ENCODE measurements at places on chromosomes 7 and 10.

- H3K4me3 ChIP-seq: no peak overlapping the region
- no peaks in the 10 kb centered on the region for H3K4me1 ChIP-seq
- no peaks in the 10 kb centered on the region for H3K36me3 ChIP-seq
- H3K27ac ChIP-seq: no peak overlapping the region
- DNase-seq: no peak
These were observed 175.4 kb downstream of the LSM5 start for GRCh38 chr7:32314761-32315160.

DNA sequence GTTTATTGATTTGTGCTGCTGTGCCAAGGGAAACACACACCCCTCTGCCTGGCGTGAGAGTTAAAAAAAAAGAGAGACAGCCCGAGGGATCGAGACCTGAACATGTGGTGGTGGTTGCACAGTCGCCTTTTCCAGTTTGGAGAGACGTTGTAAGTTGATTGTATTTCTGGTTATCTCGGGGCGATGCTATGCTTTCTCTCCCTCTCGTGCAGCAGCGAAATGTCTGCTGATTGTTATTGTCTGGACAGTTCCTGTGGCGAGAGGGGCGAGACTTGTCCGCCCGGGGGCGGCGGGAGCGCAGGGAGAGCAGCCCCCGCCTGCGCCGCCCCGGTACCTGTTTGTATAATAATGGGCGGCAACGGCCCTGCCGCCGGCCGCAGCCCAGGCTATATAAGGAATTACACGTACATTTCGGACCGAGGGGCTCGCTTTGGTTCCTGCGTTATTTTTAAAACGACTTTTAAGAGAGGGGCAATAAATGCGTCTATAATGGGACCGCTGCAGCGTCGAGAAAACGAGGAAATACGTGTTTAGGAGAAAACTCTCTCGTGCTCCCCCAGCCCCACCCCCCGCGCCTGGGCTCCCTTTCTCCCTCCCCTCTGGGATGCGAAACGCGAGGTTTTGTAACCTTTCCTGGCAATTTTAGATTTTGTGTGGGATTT, 1.7 kb downstream of the ZEB1 start:
- peak overlapping the region; percentile 21 for H3K27ac ChIP-seq
- H3K4me1 ChIP-seq: peaks cover 8% of the 10 kb centered on the region

DNA sequence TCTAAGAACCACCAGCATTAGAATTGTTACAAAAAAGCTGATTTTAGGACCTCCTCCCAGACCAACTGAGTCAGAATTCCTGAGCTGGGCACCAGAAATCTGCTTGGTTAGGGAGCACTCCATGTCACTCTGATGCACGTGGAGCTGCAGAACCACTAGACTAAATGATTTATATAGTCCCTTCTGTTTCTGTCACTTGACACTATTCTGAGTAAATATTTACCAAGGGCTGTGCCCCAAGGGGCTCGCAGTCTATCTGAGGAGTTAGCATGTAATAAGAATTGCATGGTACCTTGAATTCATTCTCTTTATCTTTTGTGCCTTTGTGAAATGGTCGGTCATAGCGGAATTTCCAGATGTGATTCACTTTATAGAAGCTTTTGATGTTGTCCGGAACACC, 196.0 kb upstream of the IMMP2L start:
- no peak for DNase-seq
- no peak overlapping the region for H3K4me3 ChIP-seq
- peaks cover 8% of the 10 kb centered on the region for H3K4me1 ChIP-seq

DNA sequence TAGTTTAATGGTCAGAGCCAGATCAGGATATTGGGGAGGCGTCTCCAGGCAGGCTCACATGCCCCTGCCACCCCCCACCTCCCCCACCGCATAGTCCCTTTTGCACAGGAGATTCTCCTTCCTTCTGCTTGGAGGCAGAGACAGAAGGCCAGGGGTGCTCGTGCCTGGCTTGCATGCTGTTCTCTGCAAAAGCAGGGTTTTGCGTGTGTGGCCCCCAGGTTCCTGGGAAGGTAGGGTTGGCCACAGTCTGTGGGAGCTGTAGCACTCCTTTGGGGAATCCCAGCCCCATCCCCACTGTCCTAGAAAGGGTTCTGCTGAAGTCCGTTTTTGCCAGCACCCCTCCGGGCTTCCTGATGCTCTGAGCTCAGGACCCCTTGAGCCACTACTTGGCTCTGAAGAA, 1.9 kb upstream of the TCERG1L start:
- H3K4me3 ChIP-seq: no peak overlapping the region
- peaks cover 10% of the 10 kb centered on the region for H3K27me3 ChIP-seq
- no peaks in the 10 kb centered on the region for H3K36me3 ChIP-seq
- DNase-seq: no peak

- no peaks in the 10 kb centered on the region for H3K27me3 ChIP-seq
- H3K36me3 ChIP-seq: no peaks in the 10 kb centered on the region
- no peak overlapping the region for H3K27ac ChIP-seq
These were observed 248.9 kb downstream of the COBL start for GRCh38 chr7:51067757-51068156.

DNA sequence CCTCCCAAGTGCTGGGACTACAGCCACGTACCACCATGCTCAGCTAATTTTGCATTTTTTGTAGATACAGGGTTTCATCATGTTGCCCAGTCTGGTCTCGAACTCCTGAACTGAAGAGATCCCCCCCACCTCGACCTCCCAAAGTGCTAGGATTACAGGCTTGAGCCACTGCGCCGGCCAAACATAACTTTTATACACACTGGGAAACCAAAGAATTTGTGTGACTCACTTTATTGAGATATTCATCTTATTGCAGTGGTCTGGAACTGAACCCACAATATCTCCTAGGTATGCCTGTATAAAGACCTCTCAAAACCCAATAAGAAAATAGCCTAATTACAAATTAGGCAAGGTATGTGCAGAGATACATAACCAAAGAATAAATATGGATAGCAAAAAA, 182.6 kb upstream of the FEZF1 start:
- H3K27me3 ChIP-seq: no peaks in the 10 kb centered on the region
- H3K36me3 ChIP-seq: no peaks in the 10 kb centered on the region
- no peak for DNase-seq
- no peak overlapping the region for H3K27ac ChIP-seq
- H3K4me3 ChIP-seq: no peak overlapping the region

DNA sequence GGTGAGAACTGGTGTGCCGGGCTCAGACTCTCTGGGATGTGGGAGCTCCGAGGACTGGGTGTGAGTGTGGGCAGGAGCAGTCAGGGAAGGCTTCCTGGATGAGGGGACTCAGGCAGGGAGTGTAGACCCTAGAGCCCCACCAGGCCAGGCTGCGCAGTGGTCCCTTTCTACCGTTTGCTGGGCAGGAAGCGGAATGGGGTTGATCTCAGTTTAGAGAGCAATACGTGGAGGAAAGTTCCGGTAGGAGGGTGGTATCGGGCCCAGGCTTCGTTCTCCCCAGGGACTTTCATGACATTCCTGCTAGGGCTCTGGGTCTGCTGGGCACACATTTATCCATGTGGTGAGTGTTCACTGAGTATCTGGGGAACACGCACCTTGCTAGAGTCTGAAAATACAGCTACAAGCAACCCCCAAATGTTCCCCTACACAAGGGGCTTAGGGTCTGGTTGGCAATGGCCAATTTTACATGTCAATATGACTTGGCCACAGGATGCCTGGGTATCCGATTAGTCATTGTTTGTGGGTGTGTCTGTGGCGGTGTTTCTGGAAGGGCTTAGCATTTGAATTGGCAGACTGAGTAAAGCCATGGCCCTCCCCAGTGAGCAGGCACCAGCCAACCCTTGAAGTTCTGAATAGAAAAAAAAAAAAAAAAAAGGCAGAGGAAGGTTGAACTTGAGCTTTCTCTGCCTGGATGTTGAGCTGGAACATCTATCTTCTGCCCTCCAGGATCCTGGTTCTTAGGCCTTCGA, 20.8 kb downstream of the GHRHR start:
- no peak overlapping the region for H3K27ac ChIP-seq
- no peak overlapping the region for H3K4me3 ChIP-seq
- H3K36me3 ChIP-seq: no peaks in the 10 kb centered on the region
- H3K27me3 ChIP-seq: peaks cover 24% of the 10 kb centered on the region
- H3K4me1 ChIP-seq: peaks cover 26% of the 10 kb centered on the region

DNA sequence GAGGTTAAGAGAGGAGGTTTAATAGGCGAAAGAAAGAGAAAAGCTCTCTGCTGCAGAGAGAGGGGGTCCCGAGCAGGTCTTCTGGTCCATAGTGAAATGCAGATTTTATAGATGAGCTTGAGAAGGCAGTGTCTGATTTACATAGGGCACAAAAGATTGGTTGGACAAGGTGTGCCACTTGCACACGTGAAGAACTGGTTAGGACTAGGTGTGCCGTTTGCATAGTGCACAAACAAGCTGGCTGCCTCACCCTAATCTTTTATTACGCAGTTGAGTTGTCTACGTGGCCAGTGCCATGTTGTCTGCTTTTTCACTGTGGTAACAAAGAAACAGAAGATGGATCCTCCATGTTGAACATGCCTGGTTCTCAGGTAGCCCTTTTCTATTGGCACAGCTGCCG, 82.6 kb downstream of the AMPH start:
- no peak for DNase-seq
- H3K27me3 ChIP-seq: no peaks in the 10 kb centered on the region
- no peaks in the 10 kb centered on the region for H3K4me1 ChIP-seq
- no peak overlapping the region for H3K4me3 ChIP-seq

GRCh38 chr7:33799766-33800165, 105.6 kb upstream of the BMPER start:
- H3K36me3 ChIP-seq: no peaks in the 10 kb centered on the region
- no peak overlapping the region for H3K27ac ChIP-seq
- no peaks in the 10 kb centered on the region for H3K4me1 ChIP-seq

DNA sequence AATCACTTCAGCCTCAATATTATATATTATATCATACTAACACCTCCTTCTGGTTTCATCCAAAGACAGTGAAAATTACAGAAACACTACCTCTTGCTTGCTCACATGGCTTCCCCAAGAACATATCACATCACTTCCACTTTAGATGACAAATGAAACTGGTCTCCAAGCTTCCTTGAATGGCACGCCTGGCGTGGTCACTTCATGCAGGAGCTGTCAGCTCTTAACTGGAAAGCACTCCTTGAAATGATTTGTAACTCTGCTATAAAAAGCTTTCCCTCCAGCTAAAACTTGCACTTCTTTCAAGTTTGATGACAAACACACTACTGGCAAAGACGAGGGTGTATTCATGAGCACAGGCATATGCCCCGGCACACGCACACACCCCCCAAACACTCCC, 84.1 kb upstream of the INHBA start:
- no peak overlapping the region for H3K27ac ChIP-seq
- no peak for DNase-seq
- no peaks in the 10 kb centered on the region for H3K27me3 ChIP-seq
- no peaks in the 10 kb centered on the region for H3K36me3 ChIP-seq

Measured in neuronal stem cell (in vitro differentiated cells).